ENCODE measurements at places on chromosomes 7 and 10.

DNA sequence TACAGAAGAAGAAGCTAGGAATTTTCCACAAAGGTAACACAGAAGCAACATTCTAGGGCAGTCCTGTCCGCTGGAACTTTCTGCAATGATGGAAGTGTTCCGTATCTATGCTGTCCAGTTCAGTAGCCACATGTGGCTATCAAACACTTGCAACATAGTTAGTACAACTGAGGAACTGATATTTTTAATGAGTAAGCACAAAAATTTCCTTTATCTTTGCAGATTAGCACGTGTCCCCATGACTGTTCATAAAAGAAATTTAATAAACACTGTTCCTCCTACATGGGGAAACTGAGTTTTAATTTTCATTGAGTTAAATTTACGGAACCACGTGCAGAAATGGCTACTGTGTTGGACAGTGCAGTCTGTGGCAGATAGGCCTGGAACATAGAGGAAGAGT is 336.4 kb upstream of the KMT2E start:
- DNase-seq = no peak

DNA sequence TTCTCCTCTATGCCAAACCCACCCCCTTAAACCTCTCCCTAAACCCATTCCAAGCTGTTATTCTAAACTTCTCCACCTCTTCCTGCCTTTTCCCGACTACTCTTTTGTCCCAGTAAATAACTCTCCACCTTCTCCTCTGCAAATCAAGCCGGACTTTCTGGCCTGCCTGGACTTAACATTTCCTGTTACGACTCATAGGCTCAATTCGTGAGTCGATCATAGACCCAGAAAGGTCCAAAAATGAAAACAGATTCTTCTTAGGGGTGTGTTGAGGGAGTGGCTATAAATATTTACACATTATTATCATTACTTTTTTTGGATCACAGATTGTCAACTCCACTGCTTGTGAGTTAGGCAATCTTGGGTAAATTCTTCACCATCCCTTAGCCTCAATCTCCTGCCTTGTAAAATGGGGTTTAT is 59.0 kb upstream of the HABP2 start:
- DNase-seq = no peak

DNA sequence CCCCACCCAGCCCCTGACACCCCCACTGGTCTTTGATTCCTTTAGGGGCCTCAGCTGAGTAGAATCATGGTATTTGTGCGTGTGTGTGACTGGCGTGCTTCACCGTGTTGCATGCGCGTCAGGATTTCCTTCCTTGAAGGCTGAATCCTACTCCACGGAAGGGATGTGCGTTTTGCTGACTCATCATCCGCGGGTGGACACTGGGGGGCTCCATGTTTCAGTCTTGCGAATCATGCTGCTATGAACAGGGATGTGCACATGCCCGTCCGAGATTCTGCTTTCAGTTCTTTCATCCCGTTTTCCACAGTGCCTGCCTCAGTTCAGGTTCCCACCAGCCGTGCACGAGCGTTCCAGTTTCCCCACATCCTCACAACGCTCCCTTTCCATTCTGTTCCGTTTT is 20.9 kb upstream of the JAKMIP3 start:
- DNase-seq = no peak

DNA sequence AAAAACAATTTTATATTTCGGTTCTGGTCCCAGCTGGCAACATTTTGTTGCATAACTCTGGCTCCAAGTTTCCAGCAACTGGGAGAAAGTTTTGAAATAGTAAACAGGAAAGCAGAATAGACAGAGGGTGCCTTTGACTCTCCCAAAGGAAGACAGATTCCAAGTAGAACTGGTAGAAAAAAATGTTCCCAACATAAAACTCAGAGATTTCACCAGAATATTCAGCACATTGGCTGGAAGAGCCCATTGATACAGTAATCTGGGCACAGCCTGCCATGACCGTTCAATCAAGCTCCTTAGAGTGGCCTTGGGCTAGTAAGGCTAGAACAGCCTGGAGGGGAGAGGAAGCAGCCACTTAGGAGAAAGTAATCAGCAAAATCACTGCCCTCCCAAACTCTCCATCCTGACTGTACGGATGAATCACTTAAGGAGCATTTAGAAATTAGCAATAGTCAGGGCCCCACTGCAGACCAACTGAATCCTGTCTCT is 120.4 kb downstream of the CUBN start:
- no peak for DNase-seq

GRCh38 chr10:124748166-124748565 is 4.0 kb upstream of the FAM53B start:
- peak; percentile 33 for DNase-seq

DNA sequence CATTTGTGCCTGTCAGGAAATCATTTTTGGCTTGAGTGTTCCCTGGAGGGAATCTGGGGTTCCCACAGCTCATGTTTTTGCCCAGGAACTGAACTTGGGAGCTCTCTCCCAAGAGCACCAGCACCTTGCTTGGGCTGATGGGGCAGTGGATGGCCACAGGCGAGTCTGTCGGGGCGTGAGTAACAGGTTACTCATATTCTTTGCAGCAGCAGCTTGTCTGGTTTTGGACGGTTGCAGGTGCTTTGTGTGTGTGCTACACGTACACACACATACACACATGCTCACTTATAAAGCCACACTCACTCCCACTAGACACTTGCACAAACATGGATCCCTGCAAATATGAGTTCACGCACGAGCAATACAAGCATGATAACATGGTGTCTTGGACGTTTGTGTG is 2.9 kb upstream of the PALD1 start:
- DNase-seq = no peak

GRCh38 chr7:136976504-136977251 is 108.2 kb downstream of the CHRM2 start:
- no peak for DNase-seq

DNA sequence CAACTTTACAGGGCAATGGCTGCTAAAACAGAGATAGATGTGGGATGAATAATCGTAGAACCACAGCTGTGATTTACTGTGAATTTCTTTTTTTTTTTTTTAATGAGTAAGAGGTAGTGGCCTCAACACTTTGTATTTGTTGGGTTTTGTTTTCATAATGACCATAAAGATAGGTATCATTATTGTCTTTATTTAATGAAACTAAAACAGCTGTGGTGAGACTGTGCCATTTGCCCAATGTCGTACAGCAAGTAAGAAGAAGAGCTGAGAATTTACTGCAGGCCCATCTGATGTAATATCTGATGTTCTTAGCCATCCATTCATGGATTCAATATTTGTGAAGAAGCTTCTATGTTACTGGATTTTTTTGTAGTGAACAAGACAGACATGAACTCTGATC is 271.2 kb downstream of the IPMK start:
- DNase-seq = no peak

DNA sequence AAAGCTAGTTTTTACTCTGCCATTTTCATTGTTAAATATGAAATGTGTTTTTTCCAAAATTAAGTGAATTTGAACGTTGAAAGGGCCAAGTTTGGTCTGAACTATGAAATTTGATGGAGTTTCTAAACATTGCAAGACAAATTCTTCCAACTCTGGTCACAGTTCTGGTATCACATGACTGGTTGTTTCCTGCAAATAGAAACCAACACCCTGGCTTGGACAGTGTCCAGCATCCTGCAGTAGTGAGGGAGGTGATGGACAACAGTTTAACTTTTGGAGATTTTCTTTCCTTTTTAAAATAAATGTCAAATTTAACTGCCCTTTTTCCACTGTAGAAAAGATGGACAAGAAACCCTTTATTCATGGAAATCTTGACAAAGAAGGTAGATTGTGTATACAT is 54.8 kb upstream of the AGBL3 start:
- DNase-seq = no peak

DNA sequence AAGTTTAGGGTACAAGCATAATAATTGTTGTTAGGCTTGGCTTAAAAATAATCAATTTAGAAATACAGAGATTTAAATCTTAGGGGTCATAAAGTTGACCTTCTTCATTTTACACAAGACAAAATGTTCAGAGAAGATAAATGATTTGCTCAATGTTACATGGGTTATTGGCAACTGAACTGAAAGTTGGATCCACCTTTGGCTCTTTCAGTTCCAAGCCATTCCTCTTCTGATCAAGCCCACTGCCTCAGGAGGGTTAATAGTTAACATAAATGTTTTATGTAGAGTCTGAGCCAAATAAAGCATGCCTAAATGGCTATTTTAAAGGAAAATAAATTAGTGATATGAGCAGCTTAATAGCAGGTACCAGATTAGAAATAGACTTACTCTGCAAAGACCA is 79.1 kb upstream of the RHOBTB1 start:
- no peak for DNase-seq

DNA sequence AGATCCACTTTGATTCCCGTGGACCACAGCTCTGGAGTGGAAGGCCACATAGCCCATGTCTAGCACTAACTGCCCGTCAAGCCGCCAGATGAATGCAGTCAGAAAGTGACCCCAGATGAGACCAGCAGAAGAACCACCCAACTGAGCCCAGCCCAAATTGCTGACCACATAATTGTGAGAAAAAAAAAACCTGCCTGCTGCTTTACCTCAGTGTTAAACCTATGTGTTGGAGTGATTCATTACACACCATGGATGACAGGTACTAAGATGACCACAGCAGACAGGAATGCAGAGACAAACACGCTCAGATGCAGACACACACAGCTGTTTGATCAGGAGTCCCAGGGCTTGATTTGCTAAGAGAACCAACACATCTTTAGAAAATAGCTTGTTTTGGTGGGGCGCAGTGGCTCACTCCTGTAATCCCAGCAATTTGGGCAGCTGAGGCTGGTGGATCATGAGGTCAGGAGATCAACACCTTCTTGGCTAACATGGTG is 168.1 kb upstream of the PPP2R2D start:
- DNase-seq = no peak

DNA sequence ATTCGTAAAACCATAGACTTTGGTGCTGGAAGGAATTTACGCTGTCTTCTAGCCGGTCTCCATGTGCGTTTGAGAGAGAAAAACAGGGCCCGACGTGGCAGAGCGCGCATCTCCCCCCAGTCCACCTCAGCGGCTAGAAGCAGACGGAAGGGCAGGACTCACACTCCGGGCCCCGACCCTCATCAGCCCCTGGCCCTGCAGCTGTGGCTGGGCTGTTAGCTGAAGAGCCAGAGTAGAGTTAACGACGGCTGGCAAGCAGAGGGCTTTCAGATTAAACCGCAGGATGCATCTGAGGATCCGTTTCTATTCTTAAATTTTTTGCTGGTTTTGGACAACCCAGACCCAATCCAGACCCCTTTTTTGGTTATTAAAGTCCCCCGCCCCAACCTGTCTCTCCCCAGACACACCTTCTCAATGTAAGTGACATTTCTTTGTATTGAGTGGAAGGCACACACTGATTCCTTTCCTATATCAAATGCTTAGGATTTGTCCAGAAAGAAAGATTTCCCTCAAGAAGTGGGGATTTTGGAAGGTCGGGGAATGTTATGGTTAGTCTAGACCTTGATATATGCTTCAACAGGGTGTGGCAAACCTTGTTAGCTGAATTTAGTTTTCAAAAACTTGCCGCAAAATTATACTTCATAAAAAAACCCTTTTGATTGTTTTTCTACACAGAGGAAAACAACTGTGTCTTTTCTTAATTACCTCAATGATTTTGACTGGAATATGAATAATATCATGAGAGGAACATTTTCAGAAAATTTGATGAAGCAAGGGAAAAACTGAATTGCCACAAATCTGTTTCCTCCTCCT is 1.7 kb upstream of the TBX20 start:
- no peak for DNase-seq

DNA sequence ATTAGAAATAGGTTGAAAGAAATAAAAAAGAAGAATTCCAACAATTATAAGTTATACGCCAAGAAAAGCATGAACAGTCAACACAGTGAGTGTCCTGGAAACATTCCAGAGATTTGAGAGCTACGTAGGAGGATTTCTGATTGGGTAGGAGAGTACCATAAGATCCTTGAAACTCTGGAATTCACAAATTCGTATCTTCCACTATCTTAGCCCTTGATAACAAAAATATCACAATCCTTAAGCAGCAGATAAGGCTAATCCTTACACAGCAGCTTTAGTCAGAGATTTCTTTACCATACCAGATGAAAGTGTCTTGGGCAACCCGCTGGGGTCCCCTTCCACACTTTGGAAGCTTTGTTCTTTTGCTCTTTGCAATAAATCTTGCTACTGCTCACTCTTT is 8.2 kb downstream of the TPK1 start:
- DNase-seq = no peak

- no peak for DNase-seq
Measured at GRCh38 chr10:69871074-69871473, 69.4 kb downstream of the COL13A1 start.

DNA sequence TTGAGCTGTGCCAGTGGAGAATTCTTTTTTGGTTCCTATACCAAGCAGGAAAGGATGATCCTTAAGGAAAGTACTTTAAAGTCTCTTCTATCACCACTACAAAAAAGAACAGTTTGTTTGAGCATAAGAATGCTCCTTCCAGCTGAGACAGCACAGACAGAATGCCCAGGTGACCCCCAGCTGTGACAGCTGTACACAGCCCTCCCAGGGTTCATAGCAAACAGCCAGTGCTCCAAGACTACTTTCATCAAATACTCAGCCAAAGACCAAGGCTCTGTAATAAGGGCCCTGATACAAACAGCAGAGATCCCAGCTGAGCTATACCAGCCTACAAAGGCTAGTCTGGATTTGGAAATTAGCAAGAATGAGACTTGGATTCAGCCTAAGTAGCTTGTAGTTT is 65.7 kb downstream of the NXPH1 start:
- no peak for DNase-seq

- DNase-seq = no peak
Measured at GRCh38 chr7:27640884-27641574, 21.7 kb downstream of the HIBADH start.

GRCh38 chr7:703049-703448 is 23.4 kb upstream of the DNAAF5 start:
- no peak for DNase-seq

DNA sequence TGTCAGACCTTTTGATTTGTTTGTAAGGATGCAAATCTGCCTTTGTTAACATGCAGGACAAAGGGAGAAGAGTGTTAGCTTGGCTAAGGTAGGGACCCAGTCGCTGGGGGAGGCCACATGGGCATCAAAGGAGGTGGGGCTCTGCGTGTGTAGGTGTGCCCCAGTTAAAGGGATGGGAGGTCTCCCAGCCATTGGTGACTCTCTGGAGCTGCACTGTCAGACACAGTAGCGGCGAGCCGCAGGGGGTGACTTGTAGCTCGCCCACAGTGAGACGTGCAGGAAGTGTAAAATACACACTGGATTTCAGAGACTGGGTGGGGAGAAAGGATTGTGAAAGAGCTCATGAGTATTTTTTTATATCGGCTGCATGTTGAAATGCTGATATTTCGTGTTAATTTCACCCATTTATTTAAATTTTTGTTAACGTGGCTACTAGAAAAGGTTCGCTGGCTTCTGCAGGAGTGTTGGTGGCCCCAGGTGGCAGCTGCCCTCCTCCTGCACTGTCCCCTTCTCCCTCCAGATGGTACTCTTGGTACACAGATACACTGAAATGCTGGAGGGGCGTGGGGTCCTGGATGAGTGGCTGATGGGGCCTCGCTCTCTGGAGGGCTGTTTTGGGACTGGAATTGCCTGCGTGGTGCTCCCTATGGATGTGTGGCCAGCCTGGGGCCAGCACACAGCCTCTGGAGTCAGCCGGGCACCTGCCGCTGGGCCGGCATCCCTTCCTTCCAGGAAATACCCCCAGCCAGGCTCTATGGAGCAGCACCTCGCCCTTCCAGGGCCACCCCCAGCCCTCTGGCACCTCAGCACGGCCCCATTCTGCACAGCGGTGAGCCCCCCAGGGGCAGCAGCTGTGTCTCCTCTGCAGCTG is 59.2 kb downstream of the LHPP start:
- no peak for DNase-seq

- no peak for DNase-seq
Measured at GRCh38 chr10:4677296-4678021, 148.5 kb upstream of the AKR1E2 start.
